Muscle of arm (tissue), 14 donors: ENCODE measurements at places on chromosomes 6 and 20. TPM values are rescaled to one million over a fixed set of nuclear protein-coding genes. Genes with fewer than 3 reads are reported as not detected.

LPA gene
- polyA plus RNA-seq, result 0.07 TPM

DNA sequence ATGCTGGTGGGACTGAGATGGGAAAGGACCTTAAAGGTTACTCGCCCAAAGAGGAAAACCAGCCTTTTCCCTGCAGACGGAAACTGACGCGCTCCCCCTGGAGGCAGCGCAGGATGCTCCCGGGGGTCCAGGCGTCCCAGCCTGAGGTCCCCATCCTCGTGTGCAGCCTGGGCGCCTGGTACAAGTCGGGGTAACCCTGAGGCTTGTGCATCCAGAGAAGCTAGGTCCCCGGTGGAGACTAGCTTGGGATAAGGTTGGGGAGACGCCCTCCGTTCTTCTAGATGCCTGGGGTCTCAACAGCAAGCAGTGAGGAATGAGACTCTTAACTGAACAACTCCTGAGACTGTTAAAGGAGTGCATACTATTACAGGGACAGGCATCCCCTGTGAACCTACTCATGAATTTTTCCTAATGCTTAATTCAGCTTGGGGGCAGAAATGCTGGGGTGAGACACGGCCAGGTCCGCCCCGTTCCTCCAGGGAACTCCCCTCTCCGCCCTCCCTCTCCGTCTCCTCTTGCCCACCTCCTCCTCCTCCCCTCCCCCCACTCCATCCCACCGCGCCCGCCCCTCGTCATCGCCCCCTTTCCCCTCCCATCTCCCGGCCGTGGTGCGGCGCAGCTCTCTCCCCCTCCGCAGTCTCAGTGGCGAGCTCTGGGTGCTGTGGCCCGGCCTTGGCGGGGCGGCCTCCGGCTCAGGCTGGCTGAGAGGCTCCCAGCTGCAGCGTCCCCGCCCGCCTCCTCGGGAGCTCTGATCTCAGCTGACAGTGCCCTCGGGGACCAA lies at the start of gene PRSS35:
TSS of gene PRSS35 (plus strand) at position 634 of the 781 bp plus-strand sequence. CDS start 10,908 bp downstream, outside the sequence.
- peak; percentile 66 for DNase-seq

DNA sequence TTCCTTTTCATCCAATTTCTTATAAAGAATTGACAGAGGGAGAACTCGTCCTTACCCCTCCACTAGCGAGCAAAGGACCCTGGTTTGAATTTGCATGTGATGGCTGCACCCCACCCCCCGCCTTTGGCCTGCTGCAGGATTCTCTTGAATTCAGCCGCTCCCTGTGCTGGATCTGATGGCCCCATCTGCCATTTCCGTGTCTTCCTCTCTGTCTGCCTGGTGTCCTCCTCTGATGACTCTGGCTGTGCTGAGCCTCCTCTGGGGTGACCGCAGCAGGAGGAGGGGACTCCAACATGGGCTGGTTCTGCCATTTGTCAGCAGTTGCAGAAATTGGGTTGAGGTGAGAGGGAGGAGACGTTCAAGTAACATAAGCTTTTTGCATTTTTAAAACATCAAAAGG lies 188.8 kb downstream of the DLL1 start:
- DNase-seq, result no peak

GRCh38 chr20:57573894-57574293 lies 13.0 kb downstream of the PCK1 start:
- DNase-seq, result no peak

CLPSL1 gene
- polyA plus RNA-seq, result not detected

ZC3H12D gene
- 0.32 TPM for polyA plus RNA-seq

DNA sequence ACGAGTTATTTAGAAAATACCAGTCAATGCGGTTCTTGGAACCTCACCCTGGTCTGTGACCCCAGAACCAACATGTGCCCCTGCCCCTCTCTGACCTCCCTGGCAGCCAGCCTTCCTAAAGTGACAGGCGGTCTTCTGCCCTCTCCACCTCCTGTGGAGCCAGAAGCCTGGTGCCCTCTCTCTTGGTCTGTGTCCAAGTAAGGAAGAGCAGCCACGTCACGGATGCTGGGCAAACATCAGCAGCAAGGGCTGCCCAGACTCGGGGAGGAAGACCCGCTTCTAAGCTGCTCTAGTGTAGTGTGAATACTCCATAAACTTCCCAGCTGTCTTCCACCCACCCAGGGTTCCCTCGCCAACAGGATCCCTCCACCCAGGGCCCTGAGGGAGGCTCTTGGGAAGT lies 272.4 kb downstream of the BMP7 start:
- DNase-seq, result no peak

CGAS gene
- polyA plus RNA-seq, result 5.1 TPM

BMP2 gene
- 2.3 TPM for polyA plus RNA-seq

DNA sequence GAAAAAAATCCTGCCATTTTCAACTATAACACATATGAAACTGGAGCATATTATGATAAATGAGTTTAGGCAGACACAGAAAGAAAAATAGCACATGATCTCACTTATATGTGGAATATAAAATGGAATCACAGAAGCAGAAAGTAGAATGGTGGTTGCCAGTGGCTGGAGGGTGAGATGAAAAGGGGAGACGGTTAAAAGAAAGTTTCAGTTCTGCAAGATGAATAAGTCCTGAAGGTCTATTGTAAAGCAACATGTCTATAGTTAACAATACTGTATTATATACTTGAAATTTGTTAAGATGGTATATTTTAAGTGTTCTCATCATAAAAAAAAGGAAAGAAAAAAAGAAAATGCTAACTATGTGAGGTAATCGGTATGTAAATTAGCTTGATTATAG lies 503.9 kb downstream of the EPHA7 start:
- no peak for DNase-seq

DNA sequence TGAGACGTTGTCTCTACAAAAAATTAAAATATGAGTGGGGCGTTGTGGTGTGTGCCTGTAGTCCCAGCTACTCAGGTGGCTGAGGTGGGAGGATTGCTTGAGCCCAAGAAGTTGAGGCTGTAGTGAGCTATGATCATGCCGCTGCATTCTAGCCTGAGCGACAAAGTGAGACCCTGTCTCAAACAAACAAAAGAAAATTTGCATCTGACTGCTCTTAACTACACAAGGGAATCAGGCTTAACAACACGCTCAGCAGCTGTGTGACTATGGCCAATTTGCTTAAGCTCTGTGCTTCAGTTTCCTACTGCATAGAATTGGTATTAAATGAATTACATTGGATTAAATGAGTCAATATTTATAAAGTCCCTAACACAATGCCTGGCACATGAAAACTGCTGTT lies 24.3 kb upstream of the MRPS10 start:
- no peak for DNase-seq

DNA sequence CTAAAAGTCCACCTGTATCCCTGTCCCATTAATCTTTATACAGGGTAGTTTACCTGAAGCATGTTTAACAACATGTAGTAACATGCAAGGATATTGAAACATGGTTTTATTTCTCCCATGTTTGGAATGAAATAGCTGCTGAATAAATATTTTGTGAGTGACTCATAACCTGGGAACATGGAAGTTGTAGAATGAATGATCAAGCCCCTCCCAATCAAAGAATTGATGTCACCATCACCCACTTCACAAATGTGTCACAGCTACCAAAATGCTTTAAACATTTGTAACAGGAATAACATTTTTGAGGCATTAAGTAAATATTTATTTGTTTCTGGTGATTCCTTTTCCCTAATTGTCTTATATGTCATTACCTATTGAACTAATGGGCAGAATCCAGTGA lies 58.9 kb upstream of the TNFAIP3 start:
- DNase-seq, result no peak

- DNase-seq, result no peak
Observed at GRCh38 chr6:20338156-20338555, 63.5 kb upstream of the E2F3 start.

- no peak for DNase-seq
Observed at GRCh38 chr6:148311966-148312669, 30.5 kb upstream of the SASH1 start.

DNA sequence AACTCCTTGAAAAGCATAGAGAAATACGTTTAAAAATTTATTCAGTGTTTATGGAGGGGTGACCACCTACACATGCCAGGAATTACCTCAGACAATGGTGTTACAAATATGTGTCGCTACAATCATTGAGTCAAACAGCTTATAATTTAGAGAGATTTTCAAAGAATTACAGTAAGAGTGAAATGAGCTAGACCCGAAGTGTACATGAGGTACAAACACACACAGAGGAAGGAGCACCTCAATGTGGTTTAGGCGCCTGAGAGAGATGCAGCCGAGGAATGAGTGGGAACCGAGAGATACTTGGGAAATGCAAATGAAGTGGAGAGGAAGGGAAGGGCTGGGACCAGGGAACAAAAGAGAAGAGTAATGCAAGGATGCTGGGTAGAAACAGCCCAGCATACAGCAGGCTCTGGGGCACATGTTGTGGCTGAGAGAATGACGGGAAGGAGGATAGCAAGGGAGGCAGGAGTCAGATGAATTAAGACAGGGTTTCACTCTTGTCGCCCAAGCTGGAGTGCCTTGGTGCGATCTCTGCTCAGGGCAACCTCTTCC lies 15.5 kb downstream of the EEF1E1 start:
- DNase-seq, result no peak

GRCh38 chr6:87656857-87657256 lies 45.2 kb downstream of the AKIRIN2 start:
- DNase-seq, result no peak

- no peak for DNase-seq
Observed at GRCh38 chr6:139475241-139475640, 100.8 kb upstream of the CITED2 start.

MPIG6B gene
- not detected for polyA plus RNA-seq

DNA sequence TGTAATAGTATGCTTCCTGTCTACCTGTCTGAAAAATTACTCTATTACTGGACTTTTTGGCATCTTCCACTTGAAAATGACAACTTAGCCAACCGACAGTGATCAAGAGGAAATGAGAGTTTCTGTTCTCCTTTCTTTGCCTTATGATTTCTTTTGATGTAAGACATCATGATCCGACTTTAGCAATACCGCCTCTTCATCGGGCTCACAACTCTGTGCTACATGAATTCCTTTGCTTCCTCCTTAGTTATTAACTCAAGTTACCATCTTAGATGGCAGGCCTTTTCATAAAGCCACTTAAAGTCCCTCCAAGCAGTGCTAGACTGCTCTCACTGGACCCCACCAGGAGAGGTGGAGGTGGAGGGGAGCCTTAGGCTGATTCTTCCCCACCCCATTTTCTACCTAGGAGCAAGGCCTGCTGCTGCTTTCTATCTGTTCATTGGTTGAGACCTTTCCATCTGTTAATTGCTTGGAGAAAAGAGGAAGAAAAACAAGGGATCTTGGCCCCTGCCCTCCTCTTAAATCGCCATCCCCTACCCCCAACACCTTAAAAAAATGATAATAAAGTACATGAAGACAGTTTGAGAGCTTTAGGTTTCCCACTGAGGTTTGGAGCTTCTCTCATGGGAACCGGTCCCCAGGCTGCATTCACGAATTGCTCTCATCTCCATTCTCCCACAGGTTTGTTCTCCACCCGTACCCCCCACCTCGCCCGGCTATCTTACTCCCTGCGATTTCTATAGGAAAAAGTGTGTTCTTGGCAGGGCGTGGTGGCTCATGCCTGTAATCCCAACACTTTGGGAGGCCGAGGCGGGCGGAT lies 21.6 kb upstream of the MCM3 start:
- DNase-seq, result no peak

RNF39 gene
- 0.33 TPM for polyA plus RNA-seq

TFAP2D gene
- not detected for polyA plus RNA-seq

DNA sequence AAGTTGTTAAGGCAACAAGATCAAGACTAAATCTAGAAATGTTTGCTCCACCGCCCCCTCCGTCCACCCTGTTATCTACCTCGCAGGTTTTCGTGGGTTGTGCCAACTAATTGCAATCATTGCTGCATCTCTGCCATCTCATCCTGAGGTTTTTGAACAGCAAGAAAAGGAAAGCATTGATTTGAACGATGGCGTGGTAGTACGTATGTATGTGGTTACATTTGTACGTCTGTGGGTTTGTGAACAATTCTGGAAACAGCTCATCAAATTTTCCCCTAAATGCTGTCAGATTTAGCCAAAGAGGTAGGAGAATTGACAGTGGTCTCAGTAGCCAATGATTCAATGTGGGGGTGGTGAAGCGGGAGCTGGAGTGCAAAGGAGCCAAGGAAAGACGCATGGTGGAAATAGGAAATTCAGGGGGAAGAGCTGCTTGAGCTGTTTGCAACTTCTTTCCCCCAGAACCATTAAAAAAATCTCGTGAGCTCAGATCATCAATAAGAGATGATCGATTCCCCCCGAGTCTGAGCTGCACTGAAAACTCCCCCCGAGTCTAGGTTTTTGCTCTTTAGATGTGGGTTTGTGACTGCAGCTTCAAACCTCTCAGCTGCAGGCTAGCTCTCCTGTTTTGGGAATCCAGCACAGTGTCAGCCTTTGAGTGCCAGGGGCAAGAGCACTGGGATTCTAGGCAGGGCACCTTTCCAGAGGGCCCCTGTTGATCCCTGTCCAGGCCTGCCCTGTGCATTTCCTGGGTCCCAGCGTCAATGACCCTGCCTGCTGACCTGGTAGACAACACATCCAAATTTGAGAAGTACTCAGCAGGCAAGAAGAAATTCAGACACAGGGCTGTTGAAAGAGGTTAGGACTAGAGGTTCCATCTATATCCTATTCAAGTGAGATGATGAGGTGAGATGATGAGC lies 72.6 kb upstream of the LY86 start:
- DNase-seq, result no peak

- DNase-seq, result no peak
Observed at GRCh38 chr6:25831532-25832306, at the start of gene SLC17A1. TSS of gene SLC17A1 (minus strand) at chr6:25832052. CDS start at chr6:25830557, 1,495 bp downstream.

- DNase-seq, result no peak
Observed at GRCh38 chr20:37922016-37922415, 19.1 kb downstream of the VSTM2L start.

SULF2 gene
- polyA plus RNA-seq, result 37.5 TPM
